ENCODE measurements at places on chromosomes 6 and 20.
A peak's percentile ranks its signal among the peaks of the same experiment; 100 is the strongest.

GRCh38 chr6:121389419-121389818 is 46.0 kb upstream of the GJA1 start:
- no peak for DNase-seq

- DNase-seq: no peak
Measured at GRCh38 chr20:37734228-37734985, 40.6 kb downstream of the CTNNBL1 start.

DNA sequence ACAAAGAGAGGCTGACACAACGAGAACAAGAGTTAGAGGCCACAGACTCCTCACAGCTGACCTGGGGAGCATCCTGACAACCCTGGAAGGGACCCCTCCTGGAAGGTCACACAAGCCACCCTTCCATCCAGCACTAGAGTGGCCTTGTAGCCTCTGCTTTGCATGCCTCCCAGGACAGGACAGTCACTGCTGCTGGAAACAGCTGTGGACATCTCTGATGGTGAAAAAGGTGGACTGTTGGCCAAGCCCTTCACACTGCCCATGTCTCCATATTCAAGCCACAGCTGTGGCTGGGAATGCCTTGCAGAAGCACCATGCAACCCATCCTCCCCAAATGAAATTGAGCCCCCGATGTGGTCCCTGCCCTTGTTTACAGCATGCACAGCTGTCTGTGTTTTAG is 102.1 kb upstream of the SRSF6 start:
- DNase-seq: no peak

DNA sequence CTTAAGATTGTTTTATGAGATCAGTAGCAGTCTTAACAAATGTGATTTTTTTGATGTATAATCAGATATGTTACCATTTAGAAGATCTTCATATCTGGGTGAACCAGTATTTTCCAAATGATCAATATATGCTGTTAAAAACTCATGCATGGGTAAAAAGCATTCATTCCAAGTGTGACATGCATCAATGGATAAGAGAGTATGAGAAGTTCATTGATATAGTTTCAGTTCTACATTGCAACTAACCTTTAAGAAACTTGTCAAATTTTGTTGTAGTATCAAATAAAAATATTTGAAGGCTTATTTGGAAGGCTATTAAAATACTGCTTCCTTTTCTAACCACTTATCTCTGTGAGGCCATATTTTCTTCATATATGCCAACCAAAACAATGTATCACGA is 117.7 kb downstream of the FIG4 start:
- no peak for DNase-seq

DNA sequence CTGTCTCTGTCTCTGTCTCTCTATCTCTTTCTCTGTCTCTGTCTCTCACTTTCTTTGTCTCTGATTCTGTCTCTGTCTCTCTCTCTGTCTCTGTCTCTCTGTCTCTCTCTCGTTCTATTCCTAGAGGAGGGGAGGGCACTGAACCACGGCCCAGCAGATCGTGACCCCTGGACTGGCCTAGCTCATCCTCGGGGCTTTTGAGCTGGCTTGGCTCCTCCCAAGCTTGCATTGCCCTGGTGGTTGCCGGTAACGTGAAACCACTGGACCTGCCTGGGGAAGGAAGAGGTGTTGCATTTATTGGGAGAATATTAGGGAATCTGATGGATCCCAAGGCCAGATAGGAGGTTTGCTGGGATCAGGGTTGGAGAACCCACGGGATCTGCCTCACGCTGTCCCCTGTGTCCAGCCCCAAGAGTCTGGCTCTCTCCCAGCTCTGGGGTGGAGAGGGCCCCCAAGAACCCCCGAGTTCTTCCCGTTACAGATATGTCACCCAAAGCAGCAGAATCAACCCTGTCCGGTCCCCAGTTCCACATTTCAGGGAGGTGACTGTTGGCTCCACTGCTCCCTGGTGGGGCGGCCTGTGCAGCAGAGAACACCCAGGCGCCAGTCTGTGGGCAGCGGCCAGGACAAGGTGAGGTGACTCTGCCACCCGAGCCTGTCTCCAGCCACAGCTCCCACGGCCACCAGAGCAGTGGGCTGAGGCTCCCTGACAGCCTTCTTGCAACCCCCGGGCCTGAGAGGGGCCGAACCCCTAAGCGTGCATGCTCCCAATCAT is 228.3 kb downstream of the TTLL2 start:
- DNase-seq: no peak

- DNase-seq: no peak
Measured at GRCh38 chr20:59972037-59972801, 14.0 kb downstream of the CDH26 start.

DNA sequence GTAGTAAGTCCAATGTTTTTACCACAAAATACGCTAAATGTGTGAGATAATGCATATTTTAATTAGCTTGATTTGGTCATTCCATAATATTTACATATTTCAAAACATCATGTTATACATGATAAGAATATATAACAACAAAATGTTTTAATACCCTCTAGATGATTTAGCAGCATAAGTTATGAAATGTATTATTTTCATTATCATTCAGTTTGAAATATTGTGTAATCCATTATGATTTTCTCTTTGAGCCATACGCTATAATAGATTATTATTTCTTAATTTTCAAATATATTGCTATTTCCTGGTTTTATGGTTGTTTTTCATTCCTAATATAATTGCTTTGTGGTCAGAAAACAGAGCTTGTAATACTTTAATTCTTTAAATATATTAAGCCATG is 163.3 kb upstream of the KCNQ5 start:
- no peak for DNase-seq

GRCh38 chr20:23924751-23925150 is 45.2 kb upstream of the CST5 start:
- no peak for DNase-seq

GRCh38 chr6:167920165-167920564 is 77.3 kb upstream of the KIF25 start:
- no peak for DNase-seq

GRCh38 chr6:42726026-42726425 is 3.6 kb upstream of the PRPH2 start:
- DNase-seq: no peak

- DNase-seq: no peak
Measured at GRCh38 chr20:12068121-12068520, 150.4 kb downstream of the BTBD3 start.

- no peak for DNase-seq
Measured at GRCh38 chr6:5930968-5931367, 75.8 kb downstream of the NRN1 start.

- peak; percentile 30 for DNase-seq
Measured at GRCh38 chr20:50048420-50049166, 64.4 kb downstream of the UBE2V1 start.

DNA sequence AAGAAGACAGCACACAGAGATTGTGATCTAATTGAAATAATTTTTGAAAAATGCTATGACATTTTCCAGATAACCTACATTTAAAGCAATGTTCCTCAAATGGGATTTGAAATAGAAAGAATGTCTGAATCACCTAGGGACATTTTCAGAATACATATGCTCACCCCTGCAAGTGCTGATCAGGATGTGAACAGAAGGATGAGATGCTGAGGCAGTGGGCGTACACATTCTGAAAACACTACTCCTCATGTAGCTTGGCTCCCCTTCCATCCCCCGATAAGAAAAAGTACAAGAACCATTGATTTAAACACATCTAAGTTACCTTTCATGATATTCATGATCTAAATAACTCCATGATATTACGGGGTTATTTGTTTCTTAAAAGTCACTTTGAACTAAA is 29.9 kb upstream of the HINT3 start:
- no peak for DNase-seq

- no peak for DNase-seq
Measured at GRCh38 chr6:168158213-168158979, 79.4 kb upstream of the FRMD1 start.

DNA sequence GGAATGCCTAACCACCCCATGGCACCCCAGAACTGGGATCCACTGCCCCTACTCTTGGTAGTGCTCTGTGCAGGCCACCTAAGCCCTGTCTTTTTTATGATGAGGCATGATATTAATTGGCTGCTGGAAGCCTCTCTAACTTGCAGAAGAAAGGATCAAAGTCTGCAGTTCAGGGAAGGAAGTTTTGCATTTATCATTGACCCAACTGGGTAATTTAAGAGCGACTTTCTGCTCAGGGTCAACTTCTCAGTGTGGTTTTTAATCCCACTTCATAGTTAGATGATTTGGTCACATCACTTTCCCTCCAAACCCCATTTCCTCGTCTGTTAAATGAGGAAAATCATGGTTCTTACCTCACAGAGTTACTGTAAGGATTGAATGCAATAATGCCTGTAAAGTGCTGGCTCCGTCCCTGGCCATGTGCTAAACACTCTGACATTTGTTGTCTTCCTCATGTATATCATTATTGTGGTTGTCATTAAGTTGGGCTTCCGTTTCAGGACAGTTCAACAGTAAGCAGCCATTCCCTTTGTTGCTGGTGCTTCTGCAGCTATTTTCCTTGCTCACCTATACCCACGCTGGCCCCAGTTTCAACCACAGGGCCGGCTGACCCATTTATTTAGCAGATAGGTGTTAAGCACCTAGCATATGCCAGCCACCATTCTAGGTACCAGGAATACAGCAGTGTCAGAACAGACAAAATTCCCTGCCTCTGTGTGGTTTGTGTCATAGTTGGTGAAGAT is 14.2 kb downstream of the E2F3 start:
- no peak for DNase-seq

- no peak for DNase-seq
Measured at GRCh38 chr20:6744805-6745204, 22.7 kb upstream of the BMP2 start.

DNA sequence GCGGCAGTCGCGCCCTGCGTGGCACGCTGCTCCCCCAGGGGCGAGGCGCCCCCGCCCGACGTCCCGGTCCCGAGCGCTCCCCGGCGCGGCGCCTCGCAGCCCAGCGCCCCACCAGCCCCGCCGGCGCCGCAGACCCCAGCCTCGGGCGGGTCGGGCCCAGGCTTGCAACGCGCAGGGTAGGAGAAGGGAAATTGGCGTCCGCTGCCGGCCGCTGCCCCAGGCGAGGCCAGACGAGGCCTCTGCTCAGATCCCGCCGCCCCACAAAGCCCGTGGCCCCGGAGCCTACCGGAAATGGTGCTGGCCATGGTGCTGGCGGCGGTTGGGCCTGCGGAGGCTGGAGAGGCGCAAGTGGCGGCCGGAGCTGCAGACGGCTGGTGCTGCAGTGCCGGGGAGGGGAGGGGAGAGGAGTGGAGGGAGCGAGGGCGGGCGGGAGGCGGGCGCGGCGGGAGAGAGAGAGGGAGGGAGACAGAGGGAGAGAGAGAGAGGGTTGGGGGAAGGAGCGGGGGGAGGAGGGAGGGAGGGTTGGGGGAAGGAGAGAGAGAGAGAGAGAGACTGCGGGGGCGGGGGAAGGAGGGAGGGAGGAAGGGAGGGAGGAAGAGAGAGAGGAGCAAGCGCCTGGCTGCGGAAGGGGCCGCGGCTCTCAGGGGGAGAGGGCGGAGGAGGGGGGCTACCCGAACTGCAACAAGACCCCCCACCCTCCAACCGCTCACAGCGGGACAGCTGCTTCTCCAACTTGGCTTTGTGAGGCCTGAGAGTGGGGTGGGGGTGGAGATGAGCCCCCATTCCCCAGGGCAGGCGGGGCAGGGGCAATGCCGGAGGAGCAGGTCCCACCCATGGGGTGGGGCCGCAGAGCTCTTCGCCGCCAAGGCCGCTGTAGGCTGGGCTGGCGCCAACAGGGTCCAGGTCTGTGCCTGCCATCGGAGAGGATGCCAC is at the start of gene STMN3:
STMN3 (minus strand) TSS at position 384 of the 933 bp plus-strand sequence; CDS start at position 305, 79 bp downstream.
- DNase-seq: peak; percentile 75

GRCh38 chr6:107621229-107621937 is 131.5 kb downstream of the SOBP start:
- DNase-seq: no peak

- no peak for DNase-seq
Measured at GRCh38 chr6:148648754-148649453, 97.9 kb upstream of the UST start.

DNA sequence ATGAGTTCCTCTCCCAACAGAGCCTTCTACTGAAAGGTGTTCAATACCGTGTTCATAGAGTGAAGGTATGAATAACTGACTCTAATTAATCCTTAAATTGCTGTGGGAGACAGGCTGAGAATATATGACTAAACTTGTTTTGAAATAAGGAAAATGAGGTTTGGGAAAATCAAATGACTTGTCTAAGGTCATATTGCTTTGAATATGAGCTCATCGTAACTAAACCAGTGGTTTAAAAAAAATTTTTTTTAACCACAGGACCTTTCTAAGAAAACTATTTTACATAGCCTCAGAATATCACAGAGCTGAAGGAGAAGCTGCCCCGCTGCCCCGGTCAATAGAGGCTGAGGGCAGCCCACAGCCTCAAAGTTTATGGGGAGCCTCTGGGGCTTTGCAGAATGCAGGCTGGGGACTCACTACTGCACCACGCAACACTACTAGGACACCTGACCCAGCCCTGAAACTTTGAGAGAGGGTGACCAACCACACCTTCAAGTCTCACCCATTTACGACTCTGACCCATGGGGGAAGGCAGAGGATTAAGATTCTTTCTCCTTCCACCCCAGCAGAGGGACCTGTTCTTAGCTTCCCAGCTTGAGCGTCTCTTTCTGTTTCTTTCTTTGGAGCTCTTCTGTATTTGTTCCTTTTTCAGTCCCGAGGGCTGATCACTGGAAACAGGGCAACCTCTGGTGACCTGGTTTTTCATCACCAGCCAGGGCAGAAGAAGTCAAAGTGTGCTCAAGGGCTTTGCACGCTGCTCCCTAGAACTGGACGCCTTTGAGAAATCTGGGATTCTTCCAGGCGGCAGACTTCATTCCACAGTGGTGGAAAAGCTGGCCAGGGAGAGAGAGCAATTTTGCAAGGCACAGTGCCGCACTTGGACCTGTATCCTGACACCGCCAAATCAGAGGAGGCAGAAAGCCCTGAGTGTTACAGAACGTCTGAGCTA is 220.2 kb downstream of the ATXN1 start:
- no peak for DNase-seq

- DNase-seq: peak; percentile 29
Measured at GRCh38 chr6:33207552-33208090, 679 bp upstream of the RING1 start.

GRCh38 chr6:98823428-98824161 is 10.8 kb upstream of the POU3F2 start:
- no peak for DNase-seq

DNA sequence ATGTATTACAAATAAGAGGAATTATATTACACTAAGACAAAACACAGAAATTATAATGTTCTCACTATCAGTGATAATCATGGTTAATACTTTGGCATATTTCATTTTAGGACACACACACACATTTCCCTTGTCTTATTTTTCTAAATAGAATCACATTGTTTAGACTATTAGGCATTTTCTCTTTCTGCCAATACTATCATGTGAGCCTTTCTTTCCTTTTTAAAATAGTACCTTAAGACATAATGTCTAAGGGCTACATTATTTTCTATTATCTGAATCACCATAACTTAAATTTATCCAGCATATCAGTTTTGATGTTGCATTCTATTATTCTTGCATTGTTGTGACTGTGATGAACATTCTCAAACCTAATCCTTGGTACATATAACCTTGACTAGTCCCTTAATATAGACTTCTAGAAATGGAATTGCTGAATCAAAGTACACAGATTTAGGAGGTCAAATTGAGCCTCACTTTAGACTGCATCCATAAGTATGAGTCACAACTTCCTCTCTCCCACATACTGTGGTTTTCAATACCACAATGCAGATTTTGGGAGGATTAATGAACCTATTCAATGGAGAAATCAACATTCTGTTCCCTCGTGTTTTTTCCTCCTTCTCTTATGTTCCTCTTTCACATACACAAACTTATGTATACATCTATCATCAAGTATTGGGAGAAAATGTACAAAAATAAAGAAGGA is 212.6 kb downstream of the MOXD1 start:
- DNase-seq: no peak

- no peak for DNase-seq
Measured at GRCh38 chr6:32794510-32794909, 22.3 kb downstream of the HLA-DOB start.

GRCh38 chr20:25863536-25864325 is 167.1 kb upstream of the ZNF337 start:
- DNase-seq: no peak
